ENCODE measurements at places on chromosomes 11 and 22. TPM values are rescaled to one million over a fixed set of nuclear protein-coding genes. Genes with fewer than 3 reads are reported as not detected.

- peak overlapping the region; percentile 42 for H3K27ac ChIP-seq
- no peak overlapping the region for H3K4me3 ChIP-seq
- no peaks in the 10 kb centered on the region for H3K27me3 ChIP-seq
- no peaks in the 10 kb centered on the region for H3K36me3 ChIP-seq
- no peak for DNase-seq
These were observed 9.9 kb downstream of the MAPK1 start for GRCh38 chr22:21857481-21857914.

DNA sequence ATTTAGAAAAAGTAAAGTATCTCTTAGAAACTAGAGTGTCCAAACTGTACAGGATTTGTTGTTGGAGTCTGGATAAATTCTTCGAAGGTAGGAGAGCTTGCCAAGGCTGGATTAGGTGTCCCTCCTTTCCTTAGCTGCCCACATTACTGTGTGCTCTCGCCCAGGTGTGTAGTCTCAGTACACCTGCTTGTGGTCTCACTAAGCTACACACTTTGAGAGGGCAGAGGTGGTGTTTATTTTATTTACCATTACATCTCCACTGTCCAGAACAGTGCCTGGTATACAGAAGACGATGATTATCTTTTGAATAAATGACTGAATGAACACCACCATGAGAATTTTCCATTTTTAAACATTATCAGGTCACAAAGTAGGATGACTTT is 36.5 kb downstream of the VSIG10L2 start:
- no peak overlapping the region for H3K27ac ChIP-seq
- H3K4me3 ChIP-seq, result no peak overlapping the region
- DNase-seq, result no peak
- no peaks in the 10 kb centered on the region for H3K27me3 ChIP-seq

DNA sequence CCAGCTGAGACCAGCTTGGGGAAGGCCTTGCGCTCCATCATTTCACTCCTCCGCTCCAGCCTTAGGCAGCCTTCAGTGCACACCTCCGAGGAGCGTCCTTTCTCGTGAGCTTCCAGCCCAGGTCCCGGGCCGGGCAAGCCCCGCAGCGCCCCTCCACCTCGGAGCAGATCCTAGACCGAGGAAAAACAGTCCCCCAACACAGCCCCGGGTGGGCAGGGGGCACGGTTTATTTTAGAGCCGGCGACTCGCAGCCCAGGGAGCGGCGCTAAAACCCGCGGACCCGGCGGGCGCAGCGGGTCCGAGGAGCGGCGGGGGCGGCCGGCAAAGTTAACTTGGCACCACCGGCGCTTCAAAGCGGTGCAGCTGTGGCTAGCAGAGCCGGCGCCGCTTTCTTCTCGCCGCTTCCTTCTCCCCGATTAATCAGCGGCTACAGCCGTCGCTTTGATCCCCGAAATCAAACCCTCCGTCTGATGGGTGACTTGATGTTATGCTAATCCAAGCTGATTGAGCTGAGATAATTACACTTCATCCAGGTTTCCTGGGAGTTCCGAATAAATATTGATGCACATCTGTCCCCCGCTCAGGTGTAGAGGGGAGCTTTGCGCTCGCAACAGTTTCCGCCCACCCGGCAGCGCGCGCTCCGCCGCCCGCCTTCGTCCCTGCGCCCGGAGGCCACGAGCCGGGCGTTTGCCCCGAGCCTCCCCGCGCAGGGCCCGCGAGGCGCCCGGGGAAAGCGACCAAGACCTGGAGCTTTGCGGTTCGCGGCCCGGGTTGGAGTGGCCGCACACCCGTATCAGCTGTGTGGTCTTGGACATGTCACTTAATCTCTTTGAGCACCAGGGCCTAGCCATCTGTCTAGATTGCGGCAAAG is 192.7 kb downstream of the BUD13 start:
- no peaks in the 10 kb centered on the region for H3K36me3 ChIP-seq
- H3K27ac ChIP-seq, result no peak overlapping the region
- H3K4me3 ChIP-seq, result no peak overlapping the region
- no peaks in the 10 kb centered on the region for H3K4me1 ChIP-seq
- DNase-seq, result no peak

GRCh38 chr11:34052036-34052607 is 591 bp downstream of the CAPRIN1 start:
- peak overlapping the region; percentile 96 for H3K27ac ChIP-seq
- peak; percentile 99 for DNase-seq
- no peaks in the 10 kb centered on the region for H3K27me3 ChIP-seq
- H3K36me3 ChIP-seq, result peaks cover 10% of the 10 kb centered on the region

The CHEK1 gene
- total RNA-seq, result 3.0 TPM

DNA sequence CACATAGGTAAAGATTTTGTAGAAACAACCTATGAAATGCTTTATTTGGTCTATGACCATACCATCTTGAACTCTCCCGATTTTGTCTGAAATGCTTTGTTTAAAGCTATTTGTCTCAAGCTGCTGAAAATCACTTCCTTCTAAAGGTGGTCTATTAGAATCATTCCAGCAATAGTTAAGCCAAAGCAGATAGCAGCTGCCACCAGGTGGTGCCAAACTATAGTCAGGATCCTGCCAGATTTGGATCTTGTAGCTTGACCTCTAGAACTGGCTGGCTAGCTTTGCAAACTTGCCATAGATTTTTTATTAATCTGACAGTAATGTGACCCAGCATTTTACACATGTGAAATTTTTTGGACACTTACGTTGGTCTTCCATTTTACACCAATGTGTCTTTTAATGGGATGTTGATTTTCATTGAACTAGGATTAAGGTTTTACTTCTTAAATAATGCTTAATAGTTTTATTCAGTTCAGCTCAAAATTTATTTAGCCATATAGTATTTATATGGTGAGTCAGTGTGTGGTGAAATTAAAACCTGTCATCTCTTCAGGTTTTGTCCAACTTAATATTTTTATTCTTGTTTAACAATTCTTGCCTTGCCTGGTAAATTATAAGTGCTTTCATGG is 19.7 kb downstream of the CTR9 start:
- no peak overlapping the region for H3K4me3 ChIP-seq
- DNase-seq, result no peak
- peaks cover 43% of the 10 kb centered on the region for H3K36me3 ChIP-seq
- H3K4me1 ChIP-seq, result no peaks in the 10 kb centered on the region
- no peak overlapping the region for H3K27ac ChIP-seq
- H3K27me3 ChIP-seq, result no peaks in the 10 kb centered on the region

- peaks cover 14% of the 10 kb centered on the region for H3K4me1 ChIP-seq
- H3K27me3 ChIP-seq, result no peaks in the 10 kb centered on the region
- DNase-seq, result no peak
- peaks cover 88% of the 10 kb centered on the region for H3K36me3 ChIP-seq
- no peak overlapping the region for H3K4me3 ChIP-seq
These were observed 52.9 kb downstream of the CABIN1 start for GRCh38 chr22:24063986-24064385.

DNA sequence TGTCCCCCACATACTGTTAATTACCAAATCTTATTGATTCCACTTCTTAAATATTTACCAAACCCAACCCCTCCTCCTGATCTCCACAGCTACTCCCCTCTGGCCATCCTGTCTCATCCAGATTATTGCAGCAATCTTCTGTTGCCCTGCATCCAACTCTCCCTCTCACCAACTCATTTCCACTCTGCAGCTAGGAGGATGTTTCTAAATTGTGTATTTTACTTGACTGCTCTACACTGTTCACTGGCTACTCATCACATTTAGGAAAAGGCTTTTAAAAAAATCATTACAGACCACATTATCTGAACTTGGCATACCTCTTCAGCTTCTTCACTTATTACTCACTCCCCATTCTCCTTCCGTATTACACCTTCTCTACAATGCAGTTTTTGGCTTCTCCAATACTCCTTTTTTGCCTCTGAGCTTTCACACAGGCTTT is 117.9 kb downstream of the ATG16L2 start:
- H3K4me1 ChIP-seq, result peaks cover 12% of the 10 kb centered on the region
- DNase-seq, result no peak
- no peak overlapping the region for H3K4me3 ChIP-seq
- no peaks in the 10 kb centered on the region for H3K27me3 ChIP-seq
- H3K36me3 ChIP-seq, result no peaks in the 10 kb centered on the region
- H3K27ac ChIP-seq, result peak overlapping the region; percentile 13

The OR5A1 gene
- not detected for total RNA-seq

The IGF2 gene
- total RNA-seq, result 24.4 TPM

Data from upper lobe of left lung (tissue), 6 donors.